ENCODE measurements at places on chromosomes 2 and 18. TPM values are rescaled to one million over a fixed set of nuclear protein-coding genes. Genes with fewer than 3 reads are reported as not detected.

The CNRIP1 gene
- 24.0 TPM for total RNA-seq

The REG1A gene
- not detected for total RNA-seq

The C2orf81 gene
- 2.2 TPM for total RNA-seq

The ALPP gene
- not detected for total RNA-seq

The TYMS gene
- 15.3 TPM for total RNA-seq

The PLEK gene
- total RNA-seq = not detected

The RESP18 gene
- not detected for total RNA-seq
